Activated CD8-positive, alpha-beta T cell treated with anti-CD3 and anti-CD28 coated beads, Interleukin-2, amount 10 ng/mL, durations not matched to agents 7 days and 5 days (primary cell): ENCODE measurements at places on chromosomes 5 and 9. TPM values are rescaled to one million over a fixed set of nuclear protein-coding genes. Genes with fewer than 3 reads are reported as not detected.

DNA sequence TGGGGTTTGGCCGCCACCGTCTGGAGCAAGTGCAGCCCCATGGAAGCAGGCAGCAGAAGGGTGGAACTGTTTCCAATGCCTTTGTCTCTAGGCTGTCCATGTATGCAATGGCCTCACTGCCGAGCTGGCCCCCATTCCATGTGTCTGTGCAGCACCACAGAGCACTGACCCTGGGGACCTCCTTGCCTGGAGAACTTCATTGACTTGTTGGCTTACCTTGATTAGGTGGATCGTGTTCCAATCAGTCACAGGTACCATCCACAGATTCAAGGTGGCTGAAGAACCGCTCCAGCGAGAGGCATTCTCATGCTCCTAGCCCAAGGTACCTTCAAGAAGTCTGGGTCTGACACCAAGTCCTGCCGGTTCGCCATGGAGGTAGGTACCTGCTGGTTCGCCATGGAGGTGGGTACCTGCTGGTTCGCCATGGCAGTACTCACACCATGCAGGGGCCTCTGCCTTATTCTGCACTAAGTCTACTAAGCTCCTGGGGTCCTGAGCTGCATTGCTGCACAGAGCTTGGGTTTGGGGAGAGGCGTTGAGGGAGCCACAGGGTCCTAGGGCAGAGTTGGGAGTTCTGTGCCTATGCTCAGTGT lies 358.3 kb upstream of the IRX1 start:
- H3K4me1 ChIP-seq: no peaks in the 10 kb centered on the region
- DNase-seq: no peak
- H3K27me3 ChIP-seq: no peaks in the 10 kb centered on the region
- no peak overlapping the region for H3K4me3 ChIP-seq
- no peaks in the 10 kb centered on the region for H3K36me3 ChIP-seq
- H3K27ac ChIP-seq: no peak overlapping the region

Gene TAF1L
- 0.05 TPM for total RNA-seq

DNA sequence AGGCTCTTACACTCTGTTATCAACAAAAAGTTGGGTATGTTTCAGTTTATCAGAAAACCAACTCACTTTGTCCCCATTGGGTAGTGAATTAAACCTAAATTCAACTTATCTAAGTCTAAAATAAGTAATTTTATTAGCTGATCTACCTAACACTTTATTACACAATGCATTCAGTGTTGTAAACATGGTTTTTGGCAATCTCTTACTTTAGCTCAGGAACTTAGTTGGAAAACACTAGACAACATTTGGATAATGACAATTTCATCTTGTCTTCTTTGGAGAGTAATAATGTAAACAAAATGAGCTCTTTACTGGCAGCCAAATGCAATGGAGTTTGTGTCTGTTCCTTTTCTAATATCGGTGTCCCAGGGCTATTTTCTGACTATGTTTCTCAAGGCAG lies 33.0 kb downstream of the FGF10 start:
- DNase-seq: no peak
- no peak overlapping the region for H3K27ac ChIP-seq
- no peaks in the 10 kb centered on the region for H3K27me3 ChIP-seq
- no peak overlapping the region for H3K4me3 ChIP-seq
- H3K4me1 ChIP-seq: no peaks in the 10 kb centered on the region

Gene ANKRD18B
- total RNA-seq: not detected

Gene ADGRV1
- not detected for total RNA-seq

DNA sequence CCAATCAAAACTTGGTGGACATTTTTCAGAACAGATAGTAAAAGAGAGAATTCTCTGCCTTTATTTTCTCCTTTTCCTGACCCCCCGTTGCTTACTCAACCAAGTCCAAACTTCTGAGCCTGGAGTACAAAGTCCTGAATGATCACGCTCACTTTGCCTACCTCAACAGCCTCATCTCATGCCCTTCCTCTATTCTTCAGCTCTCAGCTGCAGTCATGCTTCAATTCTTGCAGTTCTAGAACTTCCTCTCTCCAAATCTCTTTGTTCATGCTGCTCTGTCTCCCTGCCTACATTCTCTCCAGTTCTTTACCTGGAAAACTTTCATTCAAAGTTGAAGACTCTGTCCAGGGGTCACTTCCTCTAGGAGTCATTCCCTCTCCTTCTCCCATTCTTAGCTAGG lies 398.5 kb upstream of the SLC24A2 start:
- no peak overlapping the region for H3K4me3 ChIP-seq
- no peak overlapping the region for H3K27ac ChIP-seq
- no peak for DNase-seq

DNA sequence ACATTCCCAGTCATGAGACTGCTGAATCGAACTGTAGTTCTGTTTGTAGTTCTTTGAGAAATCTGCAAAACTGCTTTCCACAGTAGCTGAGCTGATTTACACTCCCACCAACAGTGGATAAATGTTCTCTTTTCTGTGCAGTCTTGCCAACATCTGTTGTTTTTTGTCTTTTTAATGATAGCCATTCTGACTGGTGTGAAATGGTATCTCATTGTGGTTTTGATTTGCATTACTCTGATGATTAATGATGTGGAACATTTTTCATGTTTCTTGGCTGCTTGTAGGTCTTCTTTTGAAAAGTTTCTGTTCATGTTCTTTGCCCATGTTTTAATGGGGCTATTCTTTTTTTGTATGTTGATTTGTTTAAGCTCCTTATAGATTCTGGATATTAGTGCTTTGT lies 187.3 kb upstream of the TLE4 start:
- H3K36me3 ChIP-seq: no peaks in the 10 kb centered on the region
- H3K4me3 ChIP-seq: no peak overlapping the region
- no peaks in the 10 kb centered on the region for H3K4me1 ChIP-seq
- no peaks in the 10 kb centered on the region for H3K27me3 ChIP-seq
- H3K27ac ChIP-seq: no peak overlapping the region
- DNase-seq: no peak
